ENCODE measurements at places on chromosomes 7 and 10.

- DNase-seq: no peak
Measured at GRCh38 chr10:130022086-130022485, 58.0 kb upstream of the EBF3 start.

- DNase-seq: no peak
Measured at GRCh38 chr10:99621454-99622251, 1.4 kb upstream of the SLC25A28 start.

DNA sequence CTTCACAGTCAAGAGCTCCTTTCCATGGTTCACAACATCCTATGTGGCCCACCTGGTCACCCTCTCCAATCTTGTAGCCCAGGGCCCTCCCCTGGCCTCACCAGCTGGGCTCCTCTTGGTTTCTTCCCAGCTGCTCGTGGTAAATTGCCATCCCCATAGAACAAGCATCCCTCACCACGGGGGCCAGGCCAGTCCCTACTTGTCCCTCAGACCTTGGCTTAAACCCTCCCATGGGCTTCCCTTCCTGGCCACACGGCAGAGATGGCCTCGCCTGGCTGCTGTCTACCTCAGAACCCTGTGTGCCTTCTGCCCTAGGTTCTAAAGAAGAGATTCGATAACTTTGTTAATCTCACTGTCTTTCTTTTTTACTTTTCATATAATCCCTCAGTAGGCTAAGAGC is 153.3 kb upstream of the TCERG1L start:
- DNase-seq: no peak

DNA sequence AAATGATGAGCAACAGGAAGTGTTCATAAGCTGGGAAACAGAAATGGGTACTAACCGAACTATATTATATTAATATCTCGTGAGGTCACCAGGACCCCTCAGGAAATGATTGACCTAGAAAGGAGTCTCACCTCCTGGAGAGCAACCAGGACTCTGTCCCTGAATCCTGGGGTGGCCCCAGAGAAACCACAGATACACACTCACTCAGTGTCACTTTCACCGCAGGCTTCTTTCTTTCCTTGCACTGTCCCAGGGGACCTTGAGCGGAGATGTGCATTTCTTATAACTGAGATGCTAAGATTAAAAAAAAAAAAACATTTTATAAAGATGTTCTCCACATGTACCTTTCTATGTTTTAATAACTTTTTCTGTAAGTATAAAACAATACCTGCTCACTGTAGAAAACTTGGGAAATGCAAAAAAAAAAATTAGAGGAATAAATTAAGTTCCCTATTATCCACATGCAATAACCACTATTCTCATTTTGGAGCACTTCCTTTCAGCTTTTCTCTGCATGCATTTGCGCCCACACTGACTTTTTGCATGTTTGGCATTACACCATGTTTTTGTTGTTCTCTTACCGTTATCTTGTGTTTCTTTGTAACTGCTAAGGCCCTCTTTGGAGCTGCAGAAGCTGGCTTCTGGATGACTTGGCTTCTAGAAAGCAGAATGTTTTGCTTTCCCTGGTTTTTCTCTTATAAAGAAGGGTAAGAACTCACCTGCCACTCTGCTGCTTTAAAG is 15.0 kb downstream of the NOD1 start:
- no peak for DNase-seq

DNA sequence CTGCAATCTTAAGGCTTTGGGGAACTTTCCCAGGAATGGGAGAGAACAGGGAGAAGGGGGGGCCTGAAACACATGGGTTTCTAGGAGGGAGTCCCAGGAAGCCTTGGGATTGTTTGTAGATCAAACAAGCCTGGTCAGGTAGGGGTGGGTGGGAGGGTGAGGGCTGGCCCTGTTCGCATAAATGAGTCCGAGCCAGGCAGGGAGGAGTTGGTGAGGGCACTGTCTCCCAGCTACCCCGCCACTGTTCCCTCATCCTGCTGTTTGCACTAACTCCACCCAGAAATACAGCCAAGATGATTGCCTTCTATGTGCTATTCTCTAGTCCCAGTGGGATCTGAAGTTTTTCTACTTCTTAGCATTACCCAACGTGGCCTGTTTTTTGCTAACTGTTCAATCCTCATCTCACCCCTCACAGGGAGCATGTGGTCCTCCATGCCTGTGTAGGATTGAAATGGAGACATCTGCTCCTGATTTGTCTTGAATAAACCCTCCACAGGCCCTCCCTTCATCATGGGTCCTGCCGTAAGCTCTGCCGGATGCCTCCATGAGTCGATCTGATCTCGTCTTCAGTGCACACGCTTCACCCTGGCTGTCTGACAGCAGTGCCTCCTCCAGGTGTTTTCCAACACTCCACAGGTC is 257.0 kb downstream of the COBL start:
- no peak for DNase-seq

DNA sequence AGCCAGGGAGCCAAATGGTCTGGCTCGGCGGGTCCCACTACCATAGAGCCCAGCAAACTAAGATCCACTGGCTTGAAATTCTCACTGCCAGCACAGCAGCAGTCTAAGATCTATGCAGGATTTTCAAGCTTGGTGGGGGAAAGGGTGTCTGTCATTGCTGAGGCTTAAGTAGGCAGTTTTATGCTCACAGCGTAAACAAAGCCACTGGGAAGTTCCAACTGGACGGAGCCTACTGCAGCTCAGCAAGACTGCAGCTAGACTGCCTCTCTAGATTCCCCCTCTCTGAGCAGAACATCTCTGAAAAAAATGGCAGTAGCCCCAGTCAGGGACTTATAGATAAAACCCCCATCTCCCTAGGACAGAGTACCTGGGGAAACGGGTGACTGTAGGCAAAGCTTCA is 277.6 kb upstream of the PHF14 start:
- DNase-seq: no peak

DNA sequence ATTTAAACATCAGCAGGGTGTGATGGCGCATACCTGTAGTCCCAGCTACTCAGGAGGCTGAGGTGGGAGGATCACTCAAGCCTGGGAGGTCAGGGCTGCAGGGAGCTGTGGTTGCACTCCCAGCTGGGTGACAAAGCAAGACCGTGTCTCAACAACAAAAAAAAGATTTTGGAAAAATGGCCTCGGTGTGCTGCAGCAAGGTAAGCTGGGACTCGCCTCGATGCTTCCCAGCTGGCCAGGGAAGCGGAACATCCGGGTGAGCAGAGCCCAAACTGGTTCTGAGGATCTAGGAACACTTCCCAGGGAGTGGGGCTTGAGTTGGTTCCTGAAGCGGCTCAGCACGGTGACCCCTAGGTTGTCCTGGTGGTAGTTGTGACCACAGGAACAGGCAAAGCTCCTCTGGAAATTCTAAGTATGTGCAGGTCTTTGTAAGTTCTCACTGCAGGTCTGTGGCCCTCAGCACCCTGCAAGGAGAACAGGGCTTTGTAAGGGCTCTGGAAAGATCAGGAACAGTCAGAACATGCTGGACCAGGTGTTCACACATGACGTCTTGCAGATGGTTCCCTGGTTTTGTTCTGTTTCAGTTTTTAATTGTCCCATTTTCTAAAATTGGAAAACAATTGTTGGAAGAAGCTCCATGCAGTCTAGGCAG is 38.6 kb upstream of the ZMIZ2 start:
- DNase-seq: no peak

DNA sequence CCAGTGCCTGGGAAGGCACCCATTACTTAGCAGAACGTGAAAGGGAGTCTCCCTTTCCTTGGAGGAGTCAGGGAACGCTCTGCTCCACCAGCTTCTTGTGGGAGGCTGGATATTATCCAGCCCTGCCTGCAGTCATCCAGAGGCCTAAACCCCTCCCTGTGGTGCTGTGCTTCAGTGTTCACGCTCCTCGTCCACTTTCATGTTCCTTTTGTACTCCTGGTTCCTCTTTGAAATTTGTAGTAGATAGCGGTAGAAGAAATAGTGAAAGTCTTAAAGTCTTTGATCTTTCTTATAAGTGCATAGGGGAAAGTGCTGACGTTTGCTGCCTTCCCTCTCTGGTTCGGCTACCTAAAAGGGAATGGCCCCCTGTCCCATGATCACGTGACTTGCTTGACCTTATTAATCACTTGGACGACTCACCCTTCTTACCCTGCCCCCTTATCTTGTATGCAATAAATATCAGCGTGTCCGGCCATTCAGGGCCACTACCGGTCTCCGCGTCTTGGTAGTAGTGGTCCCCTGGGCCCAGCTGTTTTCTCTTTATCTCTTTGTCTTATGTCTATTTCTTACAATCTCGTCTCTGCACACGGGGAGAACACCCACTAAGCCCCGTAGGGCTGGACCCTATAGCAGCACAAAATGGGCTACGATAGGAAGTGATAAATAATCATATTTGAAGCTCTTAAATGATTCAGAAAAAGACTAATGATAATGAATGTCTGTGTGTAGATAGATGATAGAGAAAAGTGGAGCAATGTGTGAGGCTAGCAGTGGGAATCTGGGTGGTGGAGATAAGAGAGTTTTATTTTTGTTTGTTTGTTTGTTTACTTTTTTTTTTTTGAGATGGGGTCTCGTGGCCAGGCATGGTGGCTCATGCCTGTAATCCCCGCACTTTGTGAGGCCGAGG is 5.8 kb upstream of the ESYT2 start:
- no peak for DNase-seq

DNA sequence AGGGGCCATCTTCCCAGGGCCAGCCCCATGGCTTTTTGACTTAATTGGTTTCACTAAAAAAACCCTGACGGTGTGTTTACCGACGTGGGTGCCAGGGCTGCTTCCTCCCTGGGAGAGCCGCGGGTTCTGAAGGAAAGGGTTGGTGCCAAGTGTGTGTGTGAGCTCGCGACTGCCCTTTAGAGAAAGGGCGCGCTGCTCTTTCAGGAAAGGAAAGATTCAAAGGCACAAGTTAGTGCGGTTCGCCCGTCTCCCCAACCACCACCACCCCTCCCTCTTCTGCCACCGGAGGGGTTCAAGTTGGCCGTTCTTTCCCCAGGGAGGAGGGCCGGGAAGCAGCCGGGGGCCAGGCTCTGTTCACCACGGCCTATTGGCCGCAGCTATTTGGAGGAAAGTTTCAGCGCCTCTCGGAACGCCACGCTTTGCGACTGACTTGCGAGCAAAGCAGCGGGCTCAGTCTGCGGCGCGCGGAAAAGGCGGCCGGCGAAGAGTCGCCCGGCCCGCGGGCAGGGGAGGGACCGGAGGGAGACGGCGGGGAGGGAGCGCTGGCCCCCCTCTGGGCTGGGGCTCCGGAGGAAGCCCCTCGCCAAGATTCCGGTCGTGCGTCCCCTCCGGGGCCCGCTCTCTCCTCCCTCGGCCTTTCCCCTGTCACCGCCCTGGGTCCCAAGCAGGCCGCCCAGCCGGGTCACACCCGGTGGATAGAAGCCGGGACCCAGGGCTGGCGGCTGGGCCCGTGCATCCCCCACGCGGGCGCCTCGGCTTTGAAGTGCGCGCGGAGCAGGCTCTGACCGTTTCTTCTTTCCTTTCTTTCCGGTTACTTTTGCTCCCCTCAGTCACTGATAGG is 165.9 kb upstream of the PPP1R3A start:
- no peak for DNase-seq

DNA sequence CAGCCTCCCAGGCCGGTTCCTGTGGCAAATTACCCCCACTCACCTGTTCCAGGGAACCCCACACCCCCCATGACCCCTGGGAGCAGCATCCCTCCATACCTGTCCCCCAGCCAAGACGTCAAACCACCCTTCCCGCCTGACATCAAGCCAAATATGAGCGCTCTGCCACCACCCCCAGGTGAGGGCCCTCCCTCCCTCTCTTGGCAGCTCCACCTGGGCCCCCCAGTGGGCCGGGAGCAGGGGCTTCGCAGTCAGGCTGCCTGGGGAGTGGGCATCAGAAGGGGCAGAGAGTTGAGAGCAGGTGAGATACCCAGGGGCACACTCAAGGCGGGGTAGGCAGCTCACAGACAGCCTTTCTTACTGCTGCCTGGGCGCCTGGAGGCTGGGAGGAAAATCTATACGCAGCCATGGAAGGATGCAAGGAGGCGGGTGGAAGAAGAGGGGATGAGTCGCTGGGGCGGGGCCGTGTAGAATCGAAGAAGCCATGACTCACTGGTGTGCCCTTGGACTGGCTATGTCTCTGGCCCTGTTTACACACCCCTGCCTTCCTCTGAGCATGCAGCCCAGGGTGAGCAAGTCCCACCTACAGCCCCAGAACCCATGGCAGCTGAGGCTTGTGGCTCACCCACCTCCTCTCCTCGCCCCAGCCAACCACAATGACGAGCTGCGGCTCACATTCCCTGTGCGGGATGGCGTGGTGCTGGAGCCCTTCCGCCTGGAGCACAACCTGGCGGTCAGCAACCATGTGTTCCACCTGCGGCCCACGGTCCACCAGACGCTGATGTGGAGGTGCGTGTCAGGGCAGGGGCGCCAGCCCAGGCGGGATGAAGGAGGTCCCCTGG is 48.6 kb upstream of the PPIF start:
- peak; percentile 59 for DNase-seq

DNA sequence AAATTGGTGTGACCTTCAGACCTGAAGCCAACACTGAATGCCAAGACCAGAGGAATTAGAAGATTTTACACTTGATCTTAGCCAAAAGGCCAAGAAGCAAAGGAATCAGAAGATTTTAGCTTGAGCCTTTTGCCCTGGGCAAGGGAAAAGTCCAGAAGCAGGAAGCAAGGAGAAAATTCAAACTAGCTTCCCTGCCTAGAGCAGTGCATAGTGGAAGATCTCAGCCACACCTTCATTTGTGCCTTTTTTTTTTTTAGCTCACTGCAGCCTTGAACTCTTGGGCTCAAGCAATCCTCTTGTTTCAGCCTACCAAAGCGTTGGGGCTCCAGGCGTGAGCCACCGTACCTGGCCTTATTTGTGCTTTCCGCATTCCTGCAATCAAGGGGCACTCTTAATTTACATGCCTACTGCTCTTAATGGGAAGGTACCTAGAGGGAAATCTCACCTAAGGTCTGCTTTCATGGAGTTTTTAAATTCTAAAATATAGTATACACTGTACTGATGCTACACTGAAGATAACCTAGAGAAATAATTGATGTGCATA is 8.3 kb upstream of the PIP4K2A start:
- DNase-seq: no peak

- DNase-seq: no peak
Measured at GRCh38 chr7:37421861-37422500, 26.7 kb downstream of the ELMO1 start.

DNA sequence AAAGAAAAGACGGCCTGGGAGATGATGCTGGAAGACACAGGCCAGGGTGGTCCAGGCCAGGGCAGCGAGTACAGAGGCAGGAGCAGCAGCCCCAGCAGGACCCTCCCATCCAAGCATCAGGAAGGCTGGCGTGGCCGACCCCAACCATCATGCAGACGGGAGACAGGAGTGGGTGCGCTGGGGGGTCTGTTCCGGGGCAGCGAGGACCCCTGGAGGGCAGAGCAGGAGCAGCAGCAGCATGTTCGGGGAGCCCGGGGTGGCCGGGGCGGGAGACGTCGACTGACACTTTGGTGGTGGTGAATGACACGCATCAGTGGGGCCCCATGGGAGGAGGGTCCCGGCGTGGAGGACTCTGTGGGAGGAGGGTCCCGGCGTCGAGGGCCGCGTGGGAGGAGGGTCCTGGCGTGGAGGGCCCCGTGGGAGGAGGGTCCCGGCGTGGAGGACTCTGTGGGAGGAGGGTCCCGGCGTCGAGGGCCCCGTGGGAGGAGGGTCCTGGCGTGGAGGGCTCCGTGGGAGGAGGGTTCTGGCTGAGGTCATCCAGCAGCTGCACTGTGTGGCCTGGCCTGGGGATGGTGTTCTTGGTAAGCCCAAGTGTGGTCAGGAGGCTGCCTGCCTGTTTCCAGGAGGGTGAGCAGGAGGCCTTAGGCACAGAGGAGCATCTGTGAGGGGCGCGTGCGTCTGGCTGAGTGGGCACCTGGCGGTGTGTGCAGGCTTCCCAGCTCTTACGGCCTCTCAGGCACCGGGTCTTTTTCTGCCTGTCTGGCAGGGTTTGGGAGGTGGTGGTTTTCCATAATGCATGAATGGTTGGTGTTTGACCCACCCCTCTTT is 38.9 kb downstream of the FAM20C start:
- no peak for DNase-seq
